ENCODE measurements at places on chromosomes 2 and 18.
A peak's percentile ranks its signal among the peaks of the same experiment; 100 is the strongest.

- no peak overlapping the region for H3K27ac ChIP-seq
- H3K36me3 ChIP-seq: no peaks in the 10 kb centered on the region
- H3K27me3 ChIP-seq: no peaks in the 10 kb centered on the region
- no peak overlapping the region for H3K4me3 ChIP-seq
- H3K4me1 ChIP-seq: peaks cover 11% of the 10 kb centered on the region
These were observed 33.5 kb upstream of the ZNF512 start for GRCh38 chr2:27549303-27549702.

DNA sequence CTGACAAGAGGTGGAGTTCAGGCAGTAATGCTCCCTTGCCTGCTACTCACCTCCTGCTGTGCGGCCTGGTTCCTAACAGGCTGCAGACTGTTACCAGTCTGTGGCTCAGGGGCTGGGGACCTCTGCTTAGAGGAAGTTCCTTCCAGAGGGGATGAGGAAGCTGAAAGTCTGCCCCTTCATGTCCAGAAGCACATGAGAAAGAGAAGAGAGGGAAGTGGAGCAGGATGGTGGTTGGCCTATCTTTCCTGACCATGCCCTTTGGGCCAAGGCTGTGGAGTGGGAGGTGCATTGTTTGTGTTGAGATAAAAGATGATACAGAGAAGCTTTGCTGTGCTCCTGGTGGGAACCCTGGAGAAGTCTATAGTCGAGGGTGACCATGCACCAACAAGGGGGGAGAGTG lies 112.5 kb downstream of the LPIN1 start:
- H3K4me1 ChIP-seq: peaks cover 5% of the 10 kb centered on the region
- H3K4me3 ChIP-seq: no peak overlapping the region
- no peak for DNase-seq

- H3K36me3 ChIP-seq: no peaks in the 10 kb centered on the region
- no peak for DNase-seq
- no peak overlapping the region for H3K4me3 ChIP-seq
- peaks cover 20% of the 10 kb centered on the region for H3K4me1 ChIP-seq
- no peaks in the 10 kb centered on the region for H3K27me3 ChIP-seq
- peak overlapping the region; percentile 72 for H3K27ac ChIP-seq
These were observed 141.4 kb downstream of the KCTD1 start for GRCh38 chr18:26406854-26407517.

GRCh38 chr18:54284981-54285785 lies 15.9 kb downstream of the POLI start:
- no peak overlapping the region for H3K27ac ChIP-seq
- H3K4me3 ChIP-seq: no peak overlapping the region
- peak; percentile 10 for DNase-seq
- no peaks in the 10 kb centered on the region for H3K27me3 ChIP-seq
- H3K36me3 ChIP-seq: peaks cover 23% of the 10 kb centered on the region

DNA sequence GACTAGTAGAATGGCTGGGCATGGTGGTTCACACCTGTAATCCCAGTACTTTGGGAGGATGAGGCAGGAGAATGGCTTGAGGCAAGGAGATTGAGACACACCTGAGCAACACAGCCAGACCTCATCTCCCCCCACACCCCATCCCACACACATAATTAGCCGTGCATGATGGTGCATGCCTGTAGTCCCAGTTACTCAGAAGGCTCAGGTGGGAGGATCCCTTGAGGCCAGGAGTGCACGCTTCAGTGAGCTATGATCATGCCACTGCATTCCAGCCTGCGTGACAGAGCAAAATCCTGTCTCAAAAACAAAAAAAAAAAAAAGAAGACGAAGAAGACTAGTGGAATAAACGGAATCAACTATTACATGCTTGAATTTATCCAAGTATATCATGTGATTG lies 150.0 kb downstream of the STK39 start:
- DNase-seq: no peak
- no peak overlapping the region for H3K27ac ChIP-seq
- no peaks in the 10 kb centered on the region for H3K27me3 ChIP-seq
- no peaks in the 10 kb centered on the region for H3K4me1 ChIP-seq
- no peaks in the 10 kb centered on the region for H3K36me3 ChIP-seq

- H3K4me1 ChIP-seq: peaks cover 14% of the 10 kb centered on the region
- H3K27ac ChIP-seq: peak overlapping the region; percentile 16
- H3K36me3 ChIP-seq: peaks cover 7% of the 10 kb centered on the region
- no peak overlapping the region for H3K4me3 ChIP-seq
- DNase-seq: peak; percentile 36
- no peaks in the 10 kb centered on the region for H3K27me3 ChIP-seq
These were observed 65.8 kb downstream of the RBMS1 start for GRCh38 chr2:160427629-160428404.

- no peaks in the 10 kb centered on the region for H3K36me3 ChIP-seq
- no peak for DNase-seq
- H3K27me3 ChIP-seq: peaks cover 37% of the 10 kb centered on the region
- H3K27ac ChIP-seq: no peak overlapping the region
- H3K4me3 ChIP-seq: no peak overlapping the region
These were observed 130.1 kb upstream of the COPS8 start for GRCh38 chr2:236955521-236956030.

DNA sequence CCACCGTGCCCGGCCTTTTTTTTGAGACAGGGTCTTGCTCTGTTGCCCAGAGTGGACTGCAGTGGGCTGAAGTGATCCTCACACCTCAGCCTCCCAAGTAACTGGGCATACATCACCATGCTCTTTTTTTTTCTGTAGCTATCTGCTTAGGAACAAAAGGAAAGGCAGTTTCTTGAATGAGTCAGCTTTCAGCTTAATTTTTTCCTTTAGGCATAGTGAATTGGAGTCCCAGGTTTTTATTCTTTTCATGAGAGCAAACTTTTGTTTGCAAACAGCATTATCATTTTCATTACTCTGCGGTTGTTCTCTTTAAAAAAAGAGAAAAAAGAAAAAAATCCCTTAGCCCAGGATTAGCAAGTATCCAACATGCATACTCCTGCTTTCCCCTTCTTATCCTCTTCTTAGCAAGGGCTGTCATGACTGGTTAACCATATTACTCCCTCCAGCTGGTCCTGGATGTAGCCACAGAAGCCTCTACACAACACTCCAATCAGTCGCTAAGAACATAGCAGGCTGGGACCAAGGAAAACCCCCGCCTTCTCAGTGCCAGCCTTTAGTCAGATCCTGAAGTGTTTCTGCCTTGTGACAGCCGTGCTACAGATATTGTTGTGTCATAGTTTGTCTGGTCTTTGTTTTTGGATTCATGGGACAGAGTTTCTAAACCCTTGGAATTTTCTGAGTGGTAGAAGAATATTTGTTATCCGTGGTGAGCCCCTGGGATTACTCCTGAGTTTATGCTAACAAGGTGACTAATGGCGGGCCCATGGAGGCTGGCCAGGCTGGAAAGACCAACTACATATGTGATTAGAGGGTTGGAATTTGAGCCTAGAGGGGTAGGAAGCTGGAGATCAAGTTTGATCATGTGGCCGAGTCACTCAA lies 23.3 kb upstream of the ST3GAL5 start:
- H3K27ac ChIP-seq: peak overlapping the region; percentile 11
- no peaks in the 10 kb centered on the region for H3K27me3 ChIP-seq
- H3K4me3 ChIP-seq: no peak overlapping the region
- H3K36me3 ChIP-seq: no peaks in the 10 kb centered on the region

DNA sequence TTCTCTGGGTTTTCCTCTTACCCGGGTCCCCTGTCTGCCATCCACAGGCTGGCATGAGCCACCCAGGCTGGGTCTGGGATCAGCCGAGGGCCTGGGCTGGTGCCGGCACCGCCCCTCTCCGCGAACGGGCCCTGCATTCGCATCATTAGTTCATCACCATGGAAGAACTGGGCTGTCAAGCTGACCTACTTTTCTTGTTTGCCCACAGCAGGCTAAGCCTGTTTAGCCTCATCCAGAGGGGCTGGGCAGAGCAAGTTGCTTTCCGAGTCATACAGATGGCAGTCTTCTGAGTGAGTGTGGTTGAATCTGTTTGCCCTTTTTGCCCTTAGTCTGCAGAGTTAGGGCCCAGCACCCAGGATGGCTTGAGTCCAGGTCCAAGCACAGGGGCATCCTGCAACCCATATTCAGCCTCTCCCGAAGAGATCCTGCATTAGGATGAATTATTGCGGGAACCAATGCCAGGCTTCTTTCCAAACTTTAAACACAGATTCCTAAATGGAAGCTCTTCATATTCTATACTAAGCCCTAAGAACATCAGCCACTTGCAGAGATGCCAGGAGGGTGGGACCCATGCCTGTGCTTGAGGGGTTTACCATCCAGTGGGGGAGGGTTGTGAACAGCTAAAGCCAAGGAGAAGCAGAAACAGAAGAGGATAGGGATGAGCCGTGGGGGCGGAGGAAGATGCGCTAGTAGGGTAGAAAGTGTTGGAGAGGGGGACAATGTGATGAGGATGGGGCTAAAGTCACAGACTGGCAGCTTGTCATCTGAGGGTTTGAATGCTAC lies 68.0 kb downstream of the NPAS2 start:
- H3K4me1 ChIP-seq: peaks cover 87% of the 10 kb centered on the region
- H3K27me3 ChIP-seq: no peaks in the 10 kb centered on the region
- DNase-seq: peak; percentile 77
- peaks cover 25% of the 10 kb centered on the region for H3K36me3 ChIP-seq
- peak overlapping the region; percentile 56 for H3K27ac ChIP-seq
- H3K4me3 ChIP-seq: no peak overlapping the region

DNA sequence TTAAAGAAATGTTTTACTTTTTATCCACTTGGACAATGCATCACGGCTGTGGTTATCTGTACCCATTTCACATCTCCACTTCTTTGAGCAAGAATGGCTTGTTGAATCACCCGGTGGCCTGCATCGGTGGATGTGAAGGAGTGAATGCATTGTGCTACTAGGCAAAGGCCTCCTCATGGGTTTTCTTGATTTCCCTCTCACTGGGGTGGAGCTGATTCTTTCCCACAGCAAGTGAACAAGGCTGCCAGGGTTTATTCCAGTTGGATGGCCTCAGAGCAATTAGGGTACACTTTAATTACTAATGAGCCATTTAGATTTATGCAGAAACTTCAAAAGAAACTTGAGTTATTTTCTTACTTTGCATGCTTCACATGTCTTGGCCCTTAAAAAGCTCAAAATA lies 387.1 kb downstream of the RND3 start:
- H3K27ac ChIP-seq: no peak overlapping the region
- no peaks in the 10 kb centered on the region for H3K27me3 ChIP-seq
- H3K4me1 ChIP-seq: peaks cover 6% of the 10 kb centered on the region
- no peak overlapping the region for H3K4me3 ChIP-seq
- DNase-seq: no peak

GRCh38 chr2:75047189-75047991 lies 88.9 kb downstream of the POLE4 start:
- peak; percentile 66 for DNase-seq
- H3K27ac ChIP-seq: no peak overlapping the region
- no peaks in the 10 kb centered on the region for H3K27me3 ChIP-seq
- H3K4me3 ChIP-seq: no peak overlapping the region
- peaks cover 14% of the 10 kb centered on the region for H3K4me1 ChIP-seq

DNA sequence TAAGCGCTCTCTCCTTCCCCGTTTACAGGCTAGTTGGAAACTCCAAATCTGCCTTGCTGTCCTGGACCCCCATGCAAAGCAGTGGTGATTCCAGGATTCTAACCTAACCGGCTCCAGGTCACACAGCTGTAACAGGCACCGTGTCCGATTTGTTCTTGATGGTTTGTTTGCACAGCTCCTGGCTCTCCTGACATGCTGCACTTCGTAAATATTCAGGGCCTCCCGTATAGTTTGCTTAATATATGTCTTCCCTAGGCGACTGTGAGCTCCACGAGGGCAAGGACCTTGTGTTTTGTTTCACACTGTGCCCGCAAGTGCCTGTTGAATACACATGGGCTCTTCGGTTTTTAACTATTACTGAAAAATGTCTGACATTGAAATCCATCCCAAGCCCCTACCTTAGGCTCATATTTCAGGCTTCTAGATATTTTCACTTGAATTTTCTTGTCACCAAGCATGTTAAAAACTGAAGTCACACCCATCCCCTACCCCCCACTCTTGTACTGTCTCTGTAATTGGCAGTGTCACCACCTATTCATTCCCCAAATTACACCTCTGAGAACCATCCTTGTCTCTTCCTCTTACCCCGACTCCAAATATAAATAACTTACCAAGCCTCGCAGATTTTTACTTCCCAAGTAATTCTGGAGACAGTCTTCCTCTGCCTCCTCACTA lies 1.0 kb upstream of the PUM2 start:
- peak overlapping the region; percentile 97 for H3K4me3 ChIP-seq
- peak overlapping the region; percentile 81 for H3K27ac ChIP-seq
- peaks cover 9% of the 10 kb centered on the region for H3K36me3 ChIP-seq
- H3K4me1 ChIP-seq: peaks cover 47% of the 10 kb centered on the region

- H3K4me3 ChIP-seq: no peak overlapping the region
- no peak for DNase-seq
- no peaks in the 10 kb centered on the region for H3K36me3 ChIP-seq
- H3K27me3 ChIP-seq: no peaks in the 10 kb centered on the region
- H3K4me1 ChIP-seq: no peaks in the 10 kb centered on the region
These were observed 445.6 kb upstream of the CELF4 start for GRCh38 chr18:38010971-38011857.

DNA sequence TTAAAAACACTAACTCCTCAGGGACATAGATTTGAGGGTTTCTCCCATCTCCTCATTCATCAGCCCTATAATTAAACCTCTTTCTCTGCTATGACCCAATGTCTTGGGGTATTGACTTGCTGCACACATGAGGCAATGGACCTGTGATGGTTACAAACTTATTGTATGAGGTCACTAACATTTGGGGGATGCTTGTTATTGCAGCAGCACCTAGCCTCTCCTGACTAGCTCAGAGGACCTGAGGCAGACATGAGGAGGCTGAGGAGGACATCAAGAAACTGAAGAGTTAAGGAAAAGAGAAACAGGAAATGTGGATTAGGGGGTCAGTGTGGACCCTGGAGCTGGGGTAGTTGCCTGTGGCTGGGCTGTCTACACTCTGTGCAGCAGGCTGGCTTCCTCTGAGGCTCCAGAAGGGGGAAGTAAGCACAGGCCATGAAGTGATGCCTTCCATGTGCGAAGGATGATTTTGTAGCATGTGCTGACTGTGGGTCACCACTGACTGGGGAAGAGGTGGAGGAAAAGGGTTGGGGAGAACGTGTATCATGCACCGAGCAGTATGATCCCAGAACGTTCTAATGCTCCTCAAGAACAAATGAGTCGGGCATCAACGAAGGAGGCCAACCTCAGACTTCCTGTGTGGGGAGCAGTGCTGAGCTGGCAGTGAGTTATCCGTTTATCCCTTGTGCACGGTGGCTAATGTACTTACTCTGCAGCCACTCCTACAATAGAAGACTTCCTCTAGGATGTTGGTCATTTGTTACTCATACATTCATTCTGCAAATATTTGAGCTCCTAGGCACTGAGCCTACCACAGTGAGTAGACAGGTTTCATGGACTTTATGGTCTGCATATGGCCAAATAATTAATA lies 42.1 kb upstream of the RFX8 start:
- H3K4me1 ChIP-seq: peaks cover 55% of the 10 kb centered on the region
- no peaks in the 10 kb centered on the region for H3K36me3 ChIP-seq
- peak; percentile 96 for DNase-seq
- no peaks in the 10 kb centered on the region for H3K27me3 ChIP-seq
- H3K27ac ChIP-seq: peak overlapping the region; percentile 98
- H3K4me3 ChIP-seq: peak overlapping the region; percentile 38

DNA sequence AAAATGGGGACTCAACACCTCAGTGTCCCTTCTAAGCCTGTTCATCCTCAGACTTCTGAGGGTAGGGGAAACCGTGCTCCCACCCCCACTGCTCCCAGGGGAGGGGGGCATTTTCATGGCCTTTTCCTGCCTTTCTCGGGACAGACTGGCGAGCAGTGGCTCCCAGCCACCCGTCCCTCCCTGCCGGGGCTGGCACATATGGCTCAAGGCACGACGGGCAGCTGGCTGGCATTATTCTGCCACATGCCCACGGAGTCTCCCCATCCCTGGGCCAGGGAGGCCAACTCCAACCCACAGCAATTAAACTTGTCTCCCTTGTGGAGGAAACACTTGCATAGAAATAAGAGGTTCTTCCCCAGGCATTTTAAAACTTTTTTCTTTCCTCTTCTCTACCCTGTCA lies 148.5 kb upstream of the CBLN2 start:
- peaks cover 6% of the 10 kb centered on the region for H3K27me3 ChIP-seq
- no peak overlapping the region for H3K27ac ChIP-seq
- peak overlapping the region; percentile 22 for H3K4me3 ChIP-seq
- no peak for DNase-seq
- peaks cover 6% of the 10 kb centered on the region for H3K4me1 ChIP-seq
- H3K36me3 ChIP-seq: no peaks in the 10 kb centered on the region

Data from PC-9 (cell line).